SW480 (cell line): ENCODE measurements at places on chromosomes 3 and 15.

DNA sequence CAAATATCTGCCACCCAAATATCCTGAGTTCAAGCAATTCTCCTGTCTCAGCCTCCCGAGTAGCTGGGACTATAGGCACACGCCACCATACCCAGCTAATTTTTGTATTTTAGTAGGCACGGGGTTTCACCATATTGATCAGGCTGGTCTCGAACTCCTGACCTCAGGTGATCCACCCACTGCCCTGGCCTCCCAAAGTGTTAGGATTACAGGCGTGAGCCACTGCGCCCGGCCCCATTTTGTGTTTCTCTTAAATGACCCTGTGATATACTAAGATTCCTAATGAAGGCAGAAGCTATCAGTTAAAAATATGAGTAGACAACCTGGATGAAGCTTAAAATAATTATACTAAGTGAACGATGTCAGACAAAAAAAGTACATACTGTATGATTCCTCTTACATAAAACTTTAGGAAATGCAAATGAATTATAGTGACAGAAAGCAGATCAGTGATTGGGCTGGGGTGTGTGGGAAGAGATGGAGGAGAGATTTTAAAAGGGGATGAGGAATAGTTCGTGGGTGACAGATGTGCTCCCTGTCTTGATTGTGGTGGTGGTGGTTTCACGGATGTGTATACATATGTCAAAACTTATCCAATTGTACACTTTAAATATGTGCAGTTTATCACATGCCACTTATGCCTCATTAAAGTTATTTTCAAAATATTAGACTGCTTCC, 3.8 kb upstream of the KLHL40 start:
- no peak for DNase-seq

- no peak for DNase-seq
Measured at GRCh38 chr15:78167227-78167888, 18.2 kb downstream of the IDH3A start.

GRCh38 chr15:86538141-86538540, 458.5 kb downstream of the AGBL1 start:
- peak; percentile 50 for DNase-seq

DNA sequence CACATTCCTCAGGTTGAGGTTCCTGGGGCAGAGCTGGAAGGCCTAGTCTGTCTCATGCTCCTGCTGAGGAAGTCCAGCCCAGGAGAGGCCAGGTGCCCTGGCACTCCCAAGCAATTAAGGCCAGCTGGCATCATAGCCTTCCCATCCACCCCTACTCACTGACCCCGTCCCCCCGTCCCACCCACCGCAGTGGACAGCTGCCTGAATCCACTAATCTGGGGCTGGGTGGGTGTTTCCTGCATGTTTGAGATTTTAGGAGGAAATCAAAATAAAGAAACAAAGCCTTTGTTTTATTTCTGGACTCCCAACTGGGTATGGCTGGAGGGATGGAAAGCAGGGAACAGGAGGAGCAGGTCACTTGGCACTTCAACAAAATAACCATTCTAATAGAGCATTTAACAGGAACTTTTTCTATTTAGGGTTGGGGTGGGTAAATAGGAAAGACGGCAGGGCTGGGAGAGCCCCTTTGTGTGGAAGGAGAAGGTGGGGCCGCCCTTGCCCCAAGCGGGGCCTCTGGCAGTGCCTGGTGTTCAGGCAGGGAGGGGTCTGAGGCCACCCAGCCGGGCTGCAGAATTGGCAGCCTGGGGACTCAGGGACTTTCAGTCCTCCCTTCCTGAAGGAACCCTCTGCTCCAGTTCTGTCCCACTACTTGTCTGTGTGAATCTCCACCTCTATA, 8.5 kb downstream of the MRAS start:
- no peak for DNase-seq

GRCh38 chr15:89490814-89491315, 5.5 kb downstream of the RHCG start:
- no peak for DNase-seq

- peak; percentile 82 for DNase-seq
Measured at GRCh38 chr3:186452517-186452916, 90.5 kb upstream of the DGKG start.

DNA sequence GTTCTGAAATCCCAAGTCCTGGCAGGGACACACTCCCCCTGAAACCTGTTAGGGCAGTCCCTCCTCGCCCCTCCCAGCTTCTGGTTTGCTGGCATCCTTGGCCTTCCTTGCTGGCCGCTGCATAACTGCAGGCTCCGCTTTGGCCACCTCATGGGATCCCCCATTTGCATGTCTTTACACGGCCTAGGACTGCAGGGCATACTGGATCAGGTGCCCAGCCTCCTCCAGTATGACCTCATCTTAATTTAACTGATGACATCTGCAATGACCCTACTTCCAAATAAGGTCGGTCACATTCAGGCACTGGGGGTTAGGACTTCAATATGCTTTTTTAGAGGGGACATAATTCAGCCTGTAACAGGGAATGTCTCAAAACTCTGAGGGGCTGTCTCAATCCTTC, 173.3 kb downstream of the RAB11A start:
- no peak for DNase-seq

DNA sequence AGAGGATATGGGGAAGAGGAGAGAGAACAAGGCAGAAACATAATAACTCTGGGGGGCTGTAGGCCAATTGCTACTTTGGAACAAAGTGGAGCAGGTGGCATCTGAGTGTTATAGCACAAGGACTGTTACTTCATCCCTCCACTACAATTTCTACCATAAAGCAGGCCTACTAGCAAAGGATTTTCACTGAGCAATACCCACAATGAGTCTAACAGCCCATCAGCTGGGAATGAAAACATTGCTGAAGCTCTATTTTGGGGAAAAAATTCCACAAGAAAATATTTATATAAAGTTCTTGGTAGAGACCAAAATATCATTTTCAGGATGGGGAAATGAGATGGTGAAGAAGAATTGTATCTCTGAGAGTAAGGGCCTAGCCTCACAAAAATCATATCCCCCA, 3.6 kb upstream of the SHC4 start:
- DNase-seq, result no peak

DNA sequence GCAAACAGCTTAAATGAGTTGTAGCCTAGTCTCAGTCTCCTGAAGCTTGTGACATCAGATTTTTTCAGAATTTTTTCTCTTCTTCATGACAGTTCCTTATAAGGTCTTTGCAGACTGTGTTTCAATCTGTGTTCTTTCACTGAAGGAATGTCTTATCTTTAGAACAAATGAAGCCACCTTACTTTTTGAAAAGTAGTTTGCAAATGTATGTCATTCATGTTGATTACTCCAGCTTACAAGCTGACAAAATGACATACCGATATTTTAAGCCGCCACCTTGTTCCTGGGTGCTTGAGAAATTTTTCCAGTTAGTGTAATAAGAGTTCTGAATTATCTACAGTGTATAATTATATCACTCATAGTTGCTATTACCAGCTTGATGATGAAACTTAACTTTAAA, 57.0 kb downstream of the ASTE1 start:
- DNase-seq, result no peak

- DNase-seq, result no peak
Measured at GRCh38 chr15:101808201-101808600, 3.8 kb upstream of the OR4F15 start.

DNA sequence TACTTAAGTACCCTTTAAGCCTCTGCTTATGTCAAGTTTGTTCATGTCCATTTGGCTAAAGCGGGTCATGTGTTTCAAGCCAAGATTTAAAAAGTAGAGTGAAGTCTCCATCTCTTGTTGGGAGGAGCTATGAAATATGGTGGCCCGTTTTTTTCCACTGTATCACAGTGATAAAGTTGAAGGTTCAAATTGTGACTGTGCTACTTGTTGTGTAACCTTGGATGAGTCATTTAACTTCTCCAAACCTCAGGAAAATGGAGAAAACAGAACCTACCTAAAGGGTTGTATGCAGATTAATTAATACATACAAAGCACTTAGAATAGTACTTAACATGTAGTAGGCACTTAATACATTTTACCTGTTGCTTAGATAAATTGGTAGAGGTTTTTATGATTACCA, 43.4 kb downstream of the SNAPC5 start:
- no peak for DNase-seq
